Stimulated activated CD8-positive, alpha-beta memory T cell treated with anti-CD3 and anti-CD28 coated beads, Interleukin-15, amount 100 ng/mL, for 24 hours (primary cell): ENCODE measurements at places on chromosomes 2 and 18.

DNA sequence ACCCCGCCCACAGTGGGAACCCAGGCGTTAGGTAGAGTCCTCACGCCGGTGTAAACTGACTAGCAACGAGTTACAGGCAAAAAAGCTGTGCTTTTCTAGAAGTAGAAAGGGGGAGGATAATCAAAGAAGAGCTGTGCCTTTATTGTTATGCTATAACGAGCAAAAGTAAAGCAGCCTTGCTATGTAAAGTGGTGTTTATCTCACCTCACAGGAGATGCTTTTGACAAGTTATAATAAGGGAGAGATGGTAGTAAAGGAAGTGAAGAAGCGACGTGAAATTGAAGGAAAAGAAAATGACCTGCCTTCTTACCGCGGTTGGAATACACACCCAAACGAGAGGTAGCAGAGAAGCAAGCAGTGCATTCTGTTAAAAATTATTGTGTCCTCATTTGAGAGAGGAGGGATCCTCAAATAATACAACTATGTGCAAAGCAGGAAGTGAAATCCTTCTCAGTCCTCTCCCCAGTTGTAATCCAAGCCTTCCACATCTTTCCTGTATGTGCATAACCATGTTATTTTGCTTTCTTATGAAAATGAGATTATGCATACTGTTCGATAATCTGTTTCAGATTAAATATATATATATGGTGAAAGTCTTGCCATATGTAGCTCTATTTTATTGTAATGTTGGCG is 962 bp downstream of the TANK start:
- DNase-seq = no peak

- no peak for DNase-seq
These were observed 24.2 kb upstream of the PTPN4 start for GRCh38 chr2:119735565-119735964.

DNA sequence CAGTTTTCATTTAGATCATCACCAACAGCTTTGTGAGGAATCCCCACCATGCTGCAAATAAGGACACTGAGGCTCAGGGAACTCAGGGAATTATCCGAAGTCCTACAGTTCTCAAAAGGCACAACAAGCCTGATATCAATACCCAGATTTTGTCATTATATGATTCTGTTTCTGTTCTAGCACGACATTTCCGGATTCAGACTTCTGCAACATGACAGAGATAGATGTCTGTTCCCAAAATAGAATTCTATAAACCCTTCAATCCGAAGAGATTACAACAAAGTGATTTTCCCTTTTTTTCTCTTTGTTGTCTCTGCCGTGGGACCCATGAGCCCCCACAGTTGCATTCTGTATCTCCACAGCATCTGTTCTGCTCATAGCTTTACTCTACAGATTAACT is 72.0 kb downstream of the DOCK10 start:
- no peak for DNase-seq

DNA sequence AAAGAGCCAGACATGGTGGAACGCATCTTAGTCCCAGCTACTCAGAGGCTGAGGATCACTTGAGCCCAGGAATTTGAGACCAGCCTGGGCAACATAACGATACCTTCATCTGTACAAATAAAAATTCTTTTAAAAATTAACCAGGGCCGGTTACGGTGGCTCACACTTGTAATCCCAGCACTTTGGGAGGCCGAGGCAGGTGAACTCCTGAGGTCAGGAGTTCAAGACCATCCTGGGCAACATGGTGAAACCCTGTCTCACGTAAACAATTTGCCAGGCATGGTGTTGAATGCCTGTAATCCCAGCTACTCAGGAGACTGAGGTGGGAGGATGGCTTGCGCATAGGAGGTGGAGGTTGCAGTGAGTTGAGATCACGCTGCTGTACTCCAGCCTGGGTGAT is 25.8 kb upstream of the KCNG3 start:
- no peak for DNase-seq

DNA sequence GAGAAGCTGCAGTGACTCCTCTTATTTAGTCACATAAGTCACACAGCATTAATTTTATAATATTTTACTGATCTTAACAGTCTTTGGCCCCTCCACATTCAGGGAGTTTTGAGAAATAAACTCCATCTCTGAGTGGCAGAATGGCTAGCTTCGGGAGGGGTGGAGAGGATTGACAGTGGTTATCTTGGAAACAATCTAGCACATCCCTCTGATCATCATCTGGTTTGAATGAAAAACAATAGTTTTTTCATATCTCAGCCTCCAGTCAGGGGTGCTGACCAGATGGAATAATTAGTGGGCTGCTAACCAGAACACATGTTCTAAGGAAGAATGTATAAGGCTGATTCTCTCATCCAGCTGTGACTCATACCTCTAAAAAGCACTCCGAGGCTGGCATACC is 477.5 kb downstream of the DPP10 start:
- no peak for DNase-seq

- DNase-seq = no peak
These were observed 143.0 kb downstream of the TSN start for GRCh38 chr2:121898483-121898882.

- DNase-seq = no peak
These were observed 49.7 kb downstream of the CYRIA start for GRCh38 chr2:16615687-16616615.

DNA sequence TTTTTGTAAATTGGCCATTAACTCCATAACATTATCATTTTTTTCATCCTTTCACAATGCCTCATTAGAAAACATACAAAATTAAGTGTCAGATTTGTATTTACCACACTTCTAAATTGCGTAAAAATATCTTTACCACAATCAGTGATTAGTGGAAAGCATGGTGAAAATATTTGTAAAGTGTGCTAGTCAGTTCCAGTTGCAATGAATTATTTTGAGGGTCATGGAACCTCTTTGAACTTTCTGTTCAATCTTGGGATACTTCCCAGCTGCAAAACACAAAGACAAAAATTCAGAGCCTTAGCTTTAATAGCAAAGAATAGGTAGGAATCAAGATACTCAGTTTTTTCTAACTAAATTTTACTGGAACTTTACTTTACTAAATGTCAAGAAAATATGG is 4.0 kb upstream of the COL3A1 start:
- no peak for DNase-seq

- no peak for DNase-seq
These were observed 190.8 kb downstream of the SEPTIN10 start for GRCh38 chr2:109422758-109423500.

- peak; percentile 6 for DNase-seq
These were observed 46.6 kb upstream of the ZBTB7C start for GRCh38 chr18:48455555-48456478.

GRCh38 chr2:158779621-158780020 is 15.5 kb upstream of the DAPL1 start:
- DNase-seq = no peak

- DNase-seq = no peak
These were observed 57.6 kb downstream of the PIEZO2 start for GRCh38 chr18:11091746-11092145.

GRCh38 chr18:31426871-31427406 is 20.6 kb upstream of the DSG3 start:
- DNase-seq = no peak

DNA sequence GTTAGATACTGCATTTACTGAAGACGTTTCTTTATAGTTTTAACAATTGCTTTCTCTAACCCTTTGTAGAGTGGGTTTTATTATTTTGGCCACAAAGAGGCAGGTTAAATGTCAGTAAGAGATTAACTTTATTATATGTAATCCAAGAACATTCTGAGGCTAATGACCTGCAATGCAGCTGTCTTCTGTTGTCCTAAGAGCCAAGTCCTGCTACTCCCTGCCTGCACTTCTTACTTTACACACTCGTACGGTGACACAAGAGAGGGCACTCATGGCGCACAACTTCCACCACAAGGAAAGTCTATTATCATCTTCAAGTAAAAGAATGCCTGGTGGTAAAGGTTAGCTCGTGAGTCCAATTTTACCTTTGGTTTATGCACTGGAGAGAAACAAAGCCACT is 471.0 kb upstream of the HNMT start:
- DNase-seq = no peak

DNA sequence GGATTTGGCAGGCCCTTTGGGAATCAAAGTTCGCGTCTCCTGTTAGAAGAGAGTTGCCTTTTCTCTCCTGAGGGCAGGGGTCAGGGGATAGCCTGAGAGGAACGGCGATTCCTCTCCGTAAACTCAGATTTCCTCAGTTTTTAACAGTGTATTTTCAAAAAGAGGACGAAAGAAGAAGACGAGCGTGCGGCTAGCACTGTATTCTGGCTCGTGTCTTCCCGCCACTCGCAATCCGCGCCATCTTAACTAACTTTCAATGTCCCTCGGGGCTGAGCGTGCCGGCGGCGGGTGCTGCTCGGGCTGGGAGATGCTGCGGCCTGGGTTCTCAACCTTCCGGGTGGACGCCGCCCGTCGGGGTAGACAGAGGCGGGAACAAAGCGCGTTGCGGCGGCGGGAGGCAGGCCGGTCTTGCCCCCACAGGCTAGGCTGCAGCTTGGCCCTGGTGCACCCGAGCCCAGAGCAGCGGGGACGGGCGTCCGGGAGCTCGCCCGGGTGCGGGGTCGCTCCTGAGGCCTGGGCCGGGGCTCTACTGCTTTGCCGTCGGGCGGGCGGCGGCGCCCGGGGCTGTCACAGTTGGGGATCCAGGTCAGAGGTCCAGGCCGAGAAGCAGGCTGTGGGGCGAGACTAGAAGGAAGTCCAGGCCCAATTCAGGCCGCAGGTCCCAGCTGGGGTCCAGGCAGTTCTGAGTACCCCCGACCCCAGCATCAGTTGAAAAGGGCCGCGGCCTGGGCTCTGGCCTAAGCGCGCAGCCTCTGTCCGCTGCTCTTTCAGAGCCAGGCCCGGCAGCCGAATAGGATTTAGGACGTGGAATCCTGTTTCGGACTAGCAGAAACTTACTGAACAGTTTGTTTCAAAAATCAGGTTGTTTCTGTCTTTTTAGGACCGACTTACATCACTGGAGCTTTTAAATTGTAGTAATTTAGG is 11.8 kb downstream of the TBR1 start:
- no peak for DNase-seq

DNA sequence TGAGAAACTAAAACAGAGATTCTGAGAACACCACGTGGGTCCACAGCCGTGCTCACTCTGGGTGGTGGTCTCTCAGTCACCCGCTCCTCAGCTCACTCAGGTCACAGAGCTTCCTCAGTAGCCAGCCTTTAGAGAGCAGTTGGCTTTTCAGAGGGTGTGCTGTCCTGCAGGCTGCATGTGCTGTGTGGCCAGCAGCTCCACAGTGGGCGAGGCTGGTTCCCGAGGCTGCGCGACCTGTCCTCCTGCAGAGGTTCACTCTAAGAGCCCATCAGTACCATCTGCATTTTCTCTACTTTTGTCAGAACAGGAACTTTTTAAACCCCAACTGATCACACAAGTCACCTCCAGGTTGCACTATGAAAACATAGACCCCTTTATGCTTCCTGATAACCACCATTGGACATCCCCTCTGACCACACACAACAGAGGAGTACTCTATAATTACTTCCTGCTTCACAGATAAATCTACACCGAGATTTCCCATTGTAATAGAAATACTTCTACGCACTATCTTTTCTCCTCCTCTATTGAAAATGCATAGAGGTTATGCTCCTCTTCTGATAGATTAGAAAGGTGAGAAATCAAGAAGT is 93.1 kb downstream of the GYPC start:
- no peak for DNase-seq

GRCh38 chr2:158990397-158991214 is 22.2 kb downstream of the TANC1 start:
- DNase-seq = no peak

DNA sequence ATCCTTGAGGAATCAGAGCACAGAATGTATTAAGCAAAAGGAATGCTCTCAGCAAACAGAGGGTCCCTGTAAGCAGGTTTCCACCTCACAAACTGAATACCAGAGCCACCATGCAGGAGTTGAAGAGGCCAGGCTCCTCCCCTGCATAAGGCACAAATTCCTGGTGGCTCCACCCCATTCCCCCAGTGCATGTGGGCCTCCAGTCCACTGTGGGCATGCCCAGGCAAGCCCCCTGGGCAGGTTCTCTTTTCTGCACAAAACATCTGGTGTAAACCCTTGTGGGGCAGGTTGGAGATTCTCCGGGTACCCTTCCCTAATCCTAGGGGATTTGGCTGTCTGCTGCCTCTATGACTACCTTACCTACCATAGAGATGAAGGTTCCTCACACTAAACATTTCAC is 166.5 kb downstream of the PTPRM start:
- DNase-seq = no peak

DNA sequence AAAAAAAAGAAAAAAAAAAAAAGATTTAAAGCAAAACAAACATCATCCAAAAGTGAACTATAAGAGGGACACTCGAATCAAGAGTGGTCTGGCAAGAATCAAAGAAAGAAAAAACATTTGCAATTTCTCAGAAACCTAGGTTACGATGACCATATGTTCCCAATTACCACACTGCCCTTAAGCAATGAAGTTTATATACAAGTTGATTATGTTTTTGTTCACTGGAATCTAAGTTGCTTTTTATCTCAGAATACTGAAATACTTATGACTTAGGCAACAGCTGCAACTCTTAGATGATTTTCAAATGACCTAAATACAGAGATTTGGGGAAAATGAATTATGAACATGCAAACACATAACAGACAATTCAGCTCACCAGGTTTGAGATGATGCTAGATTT is 597.1 kb upstream of the CHAC2 start:
- no peak for DNase-seq

- no peak for DNase-seq
These were observed 12.7 kb downstream of the TTC39C start for GRCh38 chr18:24027156-24027827.

GRCh38 chr2:9217838-9218770 is 11.5 kb downstream of the ASAP2 start:
- no peak for DNase-seq

- DNase-seq = peak; percentile 60
These were observed 8.5 kb downstream of the HES6 start for GRCh38 chr2:238231251-238231793.

- DNase-seq = no peak
These were observed 1919.8 kb downstream of the SUCLG1 start for GRCh38 chr2:82539280-82539621.

GRCh38 chr2:9211496-9211895 is 4.9 kb downstream of the ASAP2 start:
- no peak for DNase-seq

GRCh38 chr2:208366215-208367127 is 40.1 kb upstream of the PTH2R start:
- no peak for DNase-seq

DNA sequence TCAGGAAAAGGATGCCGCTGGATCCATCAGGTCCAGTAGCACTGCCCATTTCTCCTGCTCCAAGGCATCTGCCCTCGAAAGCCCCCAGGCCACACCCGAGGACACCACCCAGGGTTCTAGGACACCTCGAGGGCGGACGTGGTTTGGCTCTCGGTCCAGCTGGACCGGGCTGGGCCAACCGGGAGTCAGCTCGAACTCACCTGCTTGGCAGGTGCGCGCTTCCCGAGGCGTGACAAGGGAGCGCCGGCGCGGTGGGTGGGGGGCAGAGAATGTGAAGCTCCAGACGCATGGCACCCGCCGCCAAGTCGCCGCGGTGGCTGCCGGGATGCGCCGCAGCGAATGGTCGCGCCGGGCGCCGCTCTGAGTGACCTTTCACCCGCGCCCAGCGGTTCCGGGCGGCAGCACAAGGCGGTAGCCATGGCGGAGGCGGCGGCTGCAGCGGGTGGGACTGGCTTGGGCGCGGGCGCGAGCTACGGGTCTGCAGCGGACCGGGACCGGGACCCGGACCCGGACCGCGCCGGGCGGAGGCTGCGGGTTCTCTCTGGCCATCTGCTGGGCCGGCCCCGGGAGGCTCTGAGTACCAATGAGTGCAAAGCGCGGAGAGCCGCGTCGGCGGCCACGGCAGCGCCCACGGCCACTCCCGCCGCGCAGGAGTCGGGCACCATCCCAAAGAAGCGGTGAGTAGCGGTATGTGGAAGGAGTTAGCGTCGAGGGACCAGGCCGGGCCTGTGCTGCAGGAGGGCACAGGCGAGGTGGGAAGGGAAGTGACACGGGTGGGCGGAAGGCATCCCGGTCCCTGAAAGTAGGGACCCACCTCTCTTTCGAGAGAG is at the start of gene AGPS:
Gene AGPS, plus strand, starts transcription at position 401 of the 830 bp plus-strand sequence. Its CDS starts 17 bp downstream, at position 418.
- DNase-seq = peak; percentile 63
